ENCODE measurements at places on chromosomes 5 and 9.
A peak's percentile ranks its signal among the peaks of the same experiment; 100 is the strongest.

GRCh38 chr5:122999947-123000563 is 36.5 kb downstream of the PPIC start:
- peak; percentile 56 for DNase-seq

GRCh38 chr5:180166176-180166575 is 42.8 kb downstream of the RASGEF1C start:
- no peak for DNase-seq

- DNase-seq = no peak
Observed at GRCh38 chr5:62000646-62001045, 305.4 kb upstream of the KIF2A start.

DNA sequence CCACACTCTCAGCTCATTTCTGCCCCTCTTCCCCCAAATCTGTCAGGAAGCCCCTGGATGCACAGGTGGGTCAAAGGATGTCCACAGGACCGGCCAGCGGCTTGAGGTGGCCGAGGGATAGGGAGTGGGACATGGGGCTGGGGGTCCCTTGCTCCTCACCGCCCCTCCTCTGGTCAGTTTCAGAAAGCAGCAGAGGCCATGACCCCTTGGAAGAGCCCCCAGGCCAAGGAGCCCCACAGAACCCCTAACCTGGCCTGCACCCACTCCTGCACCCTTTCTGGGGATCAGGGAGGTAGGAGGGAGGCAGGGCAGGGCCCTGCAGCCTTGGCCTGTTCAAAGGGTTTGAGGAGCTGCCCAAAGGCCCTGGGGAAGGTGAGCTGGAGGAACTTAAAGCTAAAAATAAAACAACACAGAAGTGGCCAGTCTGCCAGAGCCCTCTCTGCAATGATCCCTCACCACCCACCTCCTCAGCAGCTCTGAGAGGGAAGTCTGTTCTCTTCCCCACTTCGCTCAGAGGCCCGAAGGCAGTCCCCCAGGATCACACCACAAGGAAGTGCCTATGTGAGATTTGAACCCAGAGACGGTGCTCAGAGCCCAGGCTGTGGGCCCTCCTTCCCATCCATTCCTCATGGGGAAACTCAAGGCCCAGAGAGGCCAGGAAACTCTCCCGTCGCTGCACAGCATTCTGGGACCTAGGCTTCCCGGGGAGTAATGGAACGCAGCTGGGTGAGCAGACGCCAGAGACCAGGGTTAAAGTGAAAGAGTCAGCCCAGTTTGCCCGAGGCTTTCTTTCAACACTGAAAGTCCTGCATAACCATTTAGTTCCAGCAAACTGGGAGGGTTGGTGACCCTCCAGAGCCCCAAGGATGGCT is 910 bp downstream of the ENG start:
- DNase-seq = no peak

DNA sequence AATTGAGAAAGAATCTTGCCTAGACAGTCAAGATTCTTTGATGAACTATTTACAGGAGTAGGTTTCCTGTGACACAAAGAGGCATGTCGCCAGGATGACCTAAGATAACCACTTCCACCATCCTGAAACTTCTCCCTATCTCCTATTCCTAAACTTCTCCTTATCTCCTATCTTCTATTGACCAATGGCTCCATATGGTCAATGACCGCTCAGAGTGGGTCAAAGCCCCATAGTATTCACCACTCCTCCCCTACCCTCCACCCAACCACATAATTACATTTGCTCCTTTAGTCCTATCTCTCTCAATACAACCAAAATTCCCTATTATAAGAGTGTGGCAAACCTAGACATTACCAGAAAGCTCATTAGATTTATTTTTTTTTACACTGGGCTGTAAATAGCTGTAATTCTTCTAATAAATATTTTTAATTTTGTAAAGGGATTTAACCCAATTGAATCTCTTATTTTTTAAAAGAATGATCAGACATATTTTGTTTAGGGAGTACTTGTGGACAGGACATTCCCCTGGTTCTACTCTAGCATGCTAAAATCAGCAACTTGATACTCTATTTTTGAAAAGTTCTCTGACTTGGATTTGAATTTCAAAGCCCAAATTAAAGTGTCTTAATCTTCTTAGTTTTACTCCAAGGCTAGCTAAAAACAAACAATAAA is 416.0 kb upstream of the CCNH start:
- no peak for DNase-seq

GRCh38 chr5:142833517-142834449 is 63.6 kb downstream of the ARHGAP26 start:
- no peak for DNase-seq

GRCh38 chr5:146051678-146052077 is 53.7 kb downstream of the PLAC8L1 start:
- no peak for DNase-seq

DNA sequence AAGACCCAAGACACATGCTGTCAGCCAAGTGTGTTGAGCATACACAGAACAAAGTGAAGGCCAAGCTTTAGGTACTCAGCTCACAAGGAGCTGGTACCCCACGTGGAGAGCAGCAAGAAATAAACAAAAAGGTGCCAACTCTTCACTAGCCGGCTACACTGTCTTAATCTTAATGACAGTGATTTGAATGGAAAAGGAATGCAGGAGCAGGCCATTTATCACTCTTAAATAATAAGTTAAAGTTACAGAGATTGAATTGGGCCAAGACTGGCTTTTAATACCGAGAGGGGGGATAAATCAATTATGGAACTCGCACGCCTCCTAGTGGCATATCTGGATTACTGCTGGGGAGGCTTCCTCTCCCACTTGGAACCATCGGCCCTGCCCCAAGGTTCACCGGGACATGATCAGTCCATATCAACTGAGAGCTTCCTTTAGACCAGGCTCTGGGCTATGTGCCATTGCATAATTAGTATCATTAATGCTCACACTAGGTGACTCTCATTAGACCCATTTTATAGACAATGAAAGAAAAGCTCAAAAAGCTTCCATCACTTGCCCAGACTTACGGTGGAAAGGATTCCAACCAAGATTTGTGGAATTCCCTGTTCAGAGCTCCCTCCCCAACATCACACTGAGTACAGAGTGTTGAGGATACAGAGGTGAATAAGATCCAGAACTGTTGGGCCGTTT is 94.0 kb downstream of the ACTL7B start:
- DNase-seq = peak; percentile 46

GRCh38 chr5:139648205-139649081 is at the start of gene CXXC5:
TSS of gene CXXC5 (plus strand) at chr5:139648349. CDS start at chr5:139680524, 32,175 bp downstream.
- peak; percentile 86 for DNase-seq

DNA sequence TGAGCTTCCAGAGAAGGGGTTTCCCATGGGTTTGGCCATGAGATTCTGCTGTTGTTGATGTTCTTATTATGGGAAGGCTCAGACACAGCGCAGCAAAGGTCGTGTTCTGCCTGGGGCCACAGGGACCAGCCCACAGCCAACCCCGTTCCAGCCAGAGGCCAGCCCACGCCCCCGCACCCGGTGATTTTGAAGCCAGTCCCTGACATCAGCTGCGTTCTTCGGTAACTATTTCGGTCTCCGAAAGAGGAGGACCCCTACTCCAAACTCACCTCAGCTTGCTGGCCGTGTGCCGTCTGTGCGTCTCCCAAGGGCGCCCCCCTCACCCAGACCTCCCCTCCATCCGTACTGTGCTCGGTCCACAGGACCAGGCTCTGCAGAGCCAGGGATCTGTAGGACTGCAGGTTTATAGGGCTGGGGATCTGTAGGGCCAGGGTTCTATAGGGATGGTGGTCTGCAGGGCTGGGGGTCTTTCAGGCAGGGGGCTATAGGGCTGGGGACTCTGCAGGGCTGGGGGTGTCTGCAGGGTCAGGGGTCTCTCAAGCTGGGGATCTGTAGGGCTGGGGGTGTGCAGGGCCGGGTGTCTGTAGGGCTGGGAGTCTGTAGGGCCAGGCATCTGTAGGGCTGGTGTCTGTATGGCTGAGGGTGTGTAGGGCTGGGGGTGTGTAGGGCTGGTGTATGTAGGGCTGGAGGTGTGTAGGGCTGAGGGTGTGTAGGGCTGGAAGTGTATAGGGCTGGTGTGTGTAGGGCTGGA is 11.8 kb downstream of the COL5A1 start:
- DNase-seq = no peak

DNA sequence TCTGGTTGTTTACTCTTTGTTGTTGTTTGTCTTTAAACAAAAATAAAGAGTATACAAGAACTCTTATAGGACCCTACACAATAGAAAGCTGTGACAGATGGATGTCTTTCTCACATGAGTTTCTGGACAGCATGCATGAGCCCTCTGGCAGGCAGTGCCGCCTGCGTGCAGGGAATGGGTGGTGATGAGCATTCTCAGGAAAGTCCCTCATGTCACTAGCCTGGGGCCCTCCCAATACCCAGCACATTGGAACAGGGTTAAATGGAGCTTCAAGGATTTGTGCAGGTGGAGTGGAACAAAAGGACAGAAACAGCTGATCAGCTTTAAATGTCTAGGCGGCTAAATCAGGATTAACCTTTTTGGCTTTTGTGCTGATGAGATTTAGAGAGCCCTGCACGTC is 181.0 kb upstream of the CD180 start:
- no peak for DNase-seq

Data from GM12891 (cell line).